ENCODE measurements at places on chromosomes 3 and 15.

- DNase-seq = no peak
These were observed 1.4 kb downstream of the DLEC1 start for GRCh38 chr3:38040401-38040800.

DNA sequence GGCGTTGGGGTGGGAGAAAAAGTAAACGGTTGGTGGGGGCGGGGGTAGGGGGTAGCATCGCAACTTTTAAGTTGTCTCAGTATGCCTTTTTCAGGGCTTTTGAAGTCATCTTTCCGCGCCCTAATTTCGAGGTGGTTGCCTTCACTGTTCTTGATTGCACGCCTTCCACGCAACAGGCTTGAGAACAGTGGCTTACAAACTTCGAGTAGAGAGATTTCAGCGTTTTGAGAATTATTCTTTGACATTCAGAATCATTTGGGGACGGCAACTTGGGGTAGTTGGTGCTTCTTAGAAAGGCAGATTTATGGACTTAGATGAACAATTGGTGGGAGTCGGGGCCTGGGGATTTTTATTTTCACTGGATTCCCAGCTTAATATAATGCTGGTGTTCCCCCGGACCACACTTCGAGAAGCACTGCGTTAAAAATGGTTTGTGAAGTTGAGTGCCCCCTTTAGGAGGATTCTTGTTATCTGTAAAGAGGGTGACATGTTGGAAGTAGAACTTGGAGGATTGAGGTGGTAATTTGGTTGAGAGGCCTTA is 880 bp downstream of the PPP4R2 start:
- DNase-seq = peak; percentile 63

DNA sequence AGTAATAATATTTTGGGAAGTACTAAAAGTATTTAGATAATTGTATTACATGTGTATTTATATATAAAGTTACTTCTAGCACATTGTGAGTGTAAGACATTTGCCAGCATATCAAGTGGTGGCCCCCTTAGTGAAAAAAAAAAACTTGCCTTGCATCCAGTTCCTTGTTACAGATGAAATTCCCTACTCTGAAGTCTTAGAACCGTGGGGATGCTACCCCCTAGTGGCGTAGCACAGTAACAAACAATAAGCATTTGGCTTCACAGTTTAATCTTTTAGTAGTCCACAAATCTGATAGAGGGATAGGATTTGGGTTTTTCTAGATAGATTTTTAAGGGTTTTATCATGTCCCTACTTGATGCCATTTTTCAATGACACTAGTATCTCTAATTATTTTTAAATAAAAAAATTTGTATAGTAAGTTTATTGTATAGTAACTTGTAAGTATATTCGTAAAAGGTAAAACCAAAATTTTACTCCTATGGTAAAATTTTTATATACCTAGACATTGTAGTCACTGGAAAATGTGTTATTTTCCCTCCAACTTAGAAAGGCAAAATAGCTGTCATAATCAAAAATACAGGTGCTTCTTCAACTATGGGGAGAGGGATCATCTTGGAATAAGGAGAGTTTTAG is 14.3 kb downstream of the SMC4 start:
- DNase-seq = peak; percentile 76

DNA sequence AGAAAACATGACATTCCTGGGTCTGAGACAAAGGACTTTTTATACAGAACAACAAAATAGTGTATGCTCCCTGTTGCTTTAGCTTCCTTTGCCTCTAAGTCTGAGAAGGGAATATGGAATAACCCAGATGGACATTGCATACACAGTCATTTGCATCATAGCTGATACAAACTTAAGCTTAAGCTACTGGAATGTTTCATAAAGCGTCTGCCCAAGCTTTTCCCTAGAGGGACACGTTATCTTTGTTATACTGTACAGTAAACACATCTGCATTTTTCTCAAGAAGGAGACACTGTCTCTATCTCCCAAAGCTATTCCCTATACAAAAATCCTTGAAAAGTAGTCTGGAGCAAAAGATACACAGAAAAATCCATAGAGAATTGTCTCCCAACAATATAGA is 775.0 kb downstream of the DIPK2A start:
- no peak for DNase-seq

DNA sequence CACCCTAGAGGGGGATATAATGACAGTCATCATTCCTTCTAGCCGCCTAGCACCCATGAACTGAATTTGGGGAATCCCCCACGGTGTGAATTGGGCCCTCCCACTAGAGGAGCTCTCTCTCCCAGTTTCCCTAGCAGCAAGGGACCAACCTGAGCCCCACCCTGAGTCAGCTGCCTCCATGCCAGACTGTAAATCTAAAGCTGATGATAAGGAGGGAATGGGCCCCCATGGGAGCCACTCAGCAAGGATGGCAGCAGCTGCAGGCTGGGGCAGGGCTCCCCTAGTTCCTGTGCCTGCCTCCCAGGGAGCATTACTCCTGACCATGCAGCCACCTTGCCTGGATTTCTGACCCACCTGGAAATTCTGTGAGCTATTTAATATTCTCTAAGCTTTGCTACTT is 57.0 kb upstream of the PXYLP1 start:
- DNase-seq = no peak

- DNase-seq = no peak
These were observed 31.3 kb upstream of the TBC1D21 start for GRCh38 chr15:73841756-73842725.

Data from kidney glomerular epithelial cell (primary cell).